H54 (cell line): ENCODE measurements at places on chromosomes 6 and 20.

GRCh38 chr6:88722686-88723085 is 240.7 kb downstream of the RNGTT start:
- no peak for DNase-seq

DNA sequence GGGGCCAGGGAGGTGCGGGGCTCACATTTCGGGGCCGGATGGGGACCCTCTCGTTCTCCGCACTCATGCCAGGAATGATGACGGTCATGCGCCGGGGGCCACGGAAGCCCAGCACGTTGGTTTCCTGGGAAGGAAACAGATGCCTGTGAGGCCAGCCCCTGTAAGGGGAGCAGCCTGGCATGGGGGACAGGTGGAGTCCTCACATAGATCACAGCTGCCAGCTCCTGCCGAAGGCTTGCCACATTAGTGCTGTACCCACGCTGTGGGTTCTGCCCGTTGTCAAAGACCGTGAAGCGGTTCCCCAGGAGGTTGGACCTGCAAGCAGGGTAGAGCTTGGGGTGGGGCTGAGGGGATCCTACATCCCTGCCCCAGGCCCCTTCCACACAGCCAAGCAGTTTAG is 6.7 kb upstream of the TEAD3 start:
- DNase-seq, result no peak

DNA sequence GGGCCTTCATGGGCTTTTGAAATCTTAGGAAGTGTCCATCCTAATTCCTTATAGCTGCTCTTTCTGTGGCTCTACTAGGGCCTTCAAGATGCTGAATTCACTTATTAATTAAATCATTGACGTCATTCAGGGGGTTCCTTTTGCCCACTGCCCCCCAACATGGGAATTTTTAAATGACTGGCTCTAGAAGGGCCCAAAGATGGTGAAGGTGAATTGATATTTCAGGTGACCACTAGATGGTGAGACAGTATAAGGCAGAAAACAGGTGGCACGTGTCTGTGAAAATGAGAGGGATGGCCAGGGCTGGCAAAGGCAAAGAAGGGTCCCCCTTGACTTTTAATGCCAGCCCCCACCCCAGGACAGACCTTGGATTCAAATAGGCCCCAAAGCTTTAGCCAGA is 11.8 kb downstream of the GNAS start:
- DNase-seq, result no peak

DNA sequence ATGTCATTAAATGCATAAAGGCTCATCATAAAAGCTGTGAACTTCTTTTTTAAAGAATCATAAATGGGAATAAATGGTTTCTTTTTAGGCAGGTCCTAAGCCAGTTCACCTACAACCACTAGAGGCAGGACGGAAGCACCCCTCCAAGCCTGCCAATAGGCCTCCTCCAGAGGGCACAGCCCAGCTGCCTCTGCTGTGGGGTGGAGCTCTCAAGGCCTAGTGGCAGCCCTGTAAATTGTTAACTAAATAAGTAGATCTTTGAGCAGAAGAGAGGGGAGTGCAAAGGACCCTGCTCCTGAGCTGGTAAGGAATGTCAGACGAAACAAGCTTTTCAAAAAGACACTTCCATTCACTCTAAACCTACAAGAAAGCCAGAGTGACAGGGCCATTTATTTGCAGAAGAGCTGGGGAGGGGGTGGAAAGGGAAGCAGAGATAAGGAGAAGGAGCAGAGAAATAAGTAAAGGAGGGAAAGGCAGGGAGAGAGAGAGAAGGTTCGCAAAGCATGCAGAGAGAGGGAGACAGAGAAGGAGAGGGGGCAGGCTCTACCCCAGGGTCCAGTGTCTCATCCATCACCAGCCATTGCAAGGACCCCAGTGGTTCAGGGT is 18.0 kb upstream of the MAFB start:
- DNase-seq, result no peak

DNA sequence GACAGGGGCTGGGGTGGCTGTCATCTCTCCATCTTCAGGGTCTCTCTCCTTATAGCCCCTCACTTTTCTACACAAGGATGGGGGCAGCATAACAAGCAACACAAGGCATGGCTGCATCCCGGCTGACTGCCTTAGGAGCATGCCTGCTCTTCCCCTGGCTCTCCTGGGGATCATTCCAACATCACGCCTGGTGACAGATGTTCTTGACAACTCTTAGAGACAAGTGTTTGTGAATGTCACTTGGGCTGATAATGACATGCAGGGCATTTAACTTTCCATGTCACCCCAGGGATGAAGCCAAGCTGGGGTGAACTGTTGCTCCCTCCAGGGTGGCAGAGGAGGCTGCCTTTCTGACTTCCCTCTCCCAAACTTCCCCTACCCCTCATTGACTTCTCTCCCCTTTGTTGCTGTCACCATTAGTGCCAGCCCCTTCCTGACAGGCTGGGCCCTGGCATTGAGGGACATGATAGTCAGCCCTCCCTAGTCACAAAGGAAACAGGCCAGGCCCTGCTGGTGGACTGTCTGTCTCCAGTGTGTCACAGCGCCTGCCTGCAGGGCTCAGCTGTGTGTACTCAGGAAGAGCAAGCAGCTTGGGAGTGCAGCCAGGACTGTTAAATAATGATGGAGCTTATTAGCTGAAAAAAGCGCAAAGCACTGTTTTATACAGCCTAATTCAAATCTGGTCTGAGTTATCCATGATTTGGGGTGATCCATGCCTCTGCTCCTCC is 161.8 kb downstream of the LRFN2 start:
- no peak for DNase-seq

GRCh38 chr6:145214570-145214969 is 520.8 kb downstream of the EPM2A start:
- DNase-seq, result no peak

DNA sequence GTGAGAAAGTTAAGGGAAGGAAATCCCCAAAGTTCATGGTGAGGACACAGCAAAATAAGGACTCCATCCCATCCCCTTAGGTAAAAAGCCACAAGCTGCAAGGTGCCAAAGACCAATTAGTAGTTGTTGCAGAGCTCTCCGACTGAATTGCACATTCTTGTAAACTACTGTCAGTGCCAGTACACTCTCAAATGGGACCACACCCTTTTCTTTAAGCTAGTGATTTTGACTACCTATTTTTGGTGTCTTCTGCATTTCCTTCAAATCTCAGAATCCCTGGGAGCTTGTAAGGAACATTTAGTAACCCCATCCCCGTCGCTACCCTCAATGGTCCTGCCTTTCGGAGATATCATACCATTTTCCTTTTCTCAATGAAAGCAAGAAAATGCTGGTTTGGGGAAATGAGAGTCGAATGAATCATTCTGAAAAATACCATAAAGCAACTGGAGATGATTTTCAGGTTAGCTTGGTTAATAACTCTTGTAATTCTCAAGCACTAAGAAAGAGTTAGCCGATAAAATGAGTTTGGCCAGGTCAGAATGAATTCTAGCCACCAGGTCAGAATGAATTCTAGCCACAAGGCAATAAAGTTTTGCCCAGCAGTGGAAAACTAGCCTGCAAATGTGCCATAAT is 5.2 kb upstream of the HMGN3 start:
- no peak for DNase-seq
